ENCODE measurements at places on chromosomes 12 and 14.

DNA sequence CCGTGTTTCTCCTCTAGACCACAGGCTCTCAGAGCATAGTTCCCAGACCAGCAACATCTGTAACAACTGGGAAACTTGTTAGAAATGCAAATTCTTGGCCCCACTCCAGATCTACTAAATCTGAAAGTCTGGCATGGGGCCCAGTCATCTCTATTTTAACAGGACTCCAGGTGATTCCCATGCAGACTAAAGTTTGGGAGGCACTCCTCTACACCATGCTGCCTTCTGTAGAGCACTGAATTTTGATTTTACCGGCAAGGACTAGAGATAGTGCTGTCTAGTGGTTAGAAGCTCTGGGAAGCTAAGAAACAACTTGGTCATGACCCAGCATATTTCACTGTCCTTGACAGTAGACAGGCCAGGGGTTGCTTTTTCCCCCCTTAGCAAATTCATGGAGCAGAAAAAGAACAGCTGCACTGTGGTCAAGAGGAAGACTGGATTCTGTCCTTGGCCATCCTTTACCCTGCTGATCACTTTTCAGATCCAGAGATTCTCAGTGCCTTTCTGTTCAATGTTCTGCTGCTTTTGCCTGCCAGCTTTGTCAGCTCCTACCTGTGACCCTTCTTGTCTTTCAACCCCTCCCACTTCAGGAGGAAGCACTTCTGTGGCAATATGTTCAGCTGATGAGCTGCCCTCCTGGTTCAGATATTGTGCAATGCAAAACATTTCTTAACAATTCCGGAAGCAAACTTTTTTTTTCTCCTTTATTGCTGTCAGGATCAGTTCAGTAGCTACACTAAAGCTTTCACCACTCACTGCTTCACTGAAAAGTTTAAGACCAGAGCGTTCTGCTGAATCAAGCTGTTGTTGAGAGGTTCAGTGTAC, 133.8 kb upstream of the NUDT4 start:
- no peak for DNase-seq

GRCh38 chr12:75000120-75000519, 209.5 kb downstream of the KCNC2 start:
- no peak for DNase-seq

- DNase-seq: peak; percentile 74
Measured at GRCh38 chr12:108563136-108563803, 874 bp downstream of the ISCU start.

GRCh38 chr12:89216211-89216952, 135.9 kb downstream of the DUSP6 start:
- DNase-seq: no peak

DNA sequence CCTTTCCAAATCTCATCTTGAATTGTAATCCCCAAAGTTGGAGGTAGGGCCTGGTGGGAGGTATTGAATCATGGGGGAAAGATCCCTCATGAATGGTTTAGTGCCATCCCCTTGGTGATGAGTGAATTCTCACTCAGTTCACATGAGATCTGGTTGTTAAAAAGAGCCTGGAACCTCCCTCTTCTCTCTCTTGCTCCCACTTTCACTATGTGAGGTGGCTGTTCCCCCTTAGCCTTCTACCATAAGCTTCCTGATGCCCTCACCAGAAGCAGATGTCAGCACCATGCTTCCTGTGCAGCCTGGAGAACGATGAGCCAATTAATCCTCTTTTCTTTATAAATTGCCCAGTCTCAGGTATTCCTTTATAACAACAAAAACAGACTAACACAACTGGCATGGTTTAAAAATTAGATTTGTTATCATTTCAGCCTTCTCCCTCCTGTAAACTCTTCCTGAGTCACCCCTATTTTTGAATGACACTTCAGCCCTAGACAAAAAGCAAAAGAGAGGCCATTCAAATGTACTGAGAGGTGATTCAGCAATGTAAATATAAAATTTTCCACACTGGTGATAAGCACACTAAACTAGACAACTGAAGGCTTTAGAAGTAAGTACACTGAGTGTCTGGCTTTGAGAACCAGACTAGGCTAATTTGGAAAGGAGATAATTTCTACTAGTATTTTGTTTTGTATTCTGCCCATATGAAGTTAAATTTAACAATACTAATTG, 212.1 kb upstream of the ABCD2 start:
- no peak for DNase-seq

DNA sequence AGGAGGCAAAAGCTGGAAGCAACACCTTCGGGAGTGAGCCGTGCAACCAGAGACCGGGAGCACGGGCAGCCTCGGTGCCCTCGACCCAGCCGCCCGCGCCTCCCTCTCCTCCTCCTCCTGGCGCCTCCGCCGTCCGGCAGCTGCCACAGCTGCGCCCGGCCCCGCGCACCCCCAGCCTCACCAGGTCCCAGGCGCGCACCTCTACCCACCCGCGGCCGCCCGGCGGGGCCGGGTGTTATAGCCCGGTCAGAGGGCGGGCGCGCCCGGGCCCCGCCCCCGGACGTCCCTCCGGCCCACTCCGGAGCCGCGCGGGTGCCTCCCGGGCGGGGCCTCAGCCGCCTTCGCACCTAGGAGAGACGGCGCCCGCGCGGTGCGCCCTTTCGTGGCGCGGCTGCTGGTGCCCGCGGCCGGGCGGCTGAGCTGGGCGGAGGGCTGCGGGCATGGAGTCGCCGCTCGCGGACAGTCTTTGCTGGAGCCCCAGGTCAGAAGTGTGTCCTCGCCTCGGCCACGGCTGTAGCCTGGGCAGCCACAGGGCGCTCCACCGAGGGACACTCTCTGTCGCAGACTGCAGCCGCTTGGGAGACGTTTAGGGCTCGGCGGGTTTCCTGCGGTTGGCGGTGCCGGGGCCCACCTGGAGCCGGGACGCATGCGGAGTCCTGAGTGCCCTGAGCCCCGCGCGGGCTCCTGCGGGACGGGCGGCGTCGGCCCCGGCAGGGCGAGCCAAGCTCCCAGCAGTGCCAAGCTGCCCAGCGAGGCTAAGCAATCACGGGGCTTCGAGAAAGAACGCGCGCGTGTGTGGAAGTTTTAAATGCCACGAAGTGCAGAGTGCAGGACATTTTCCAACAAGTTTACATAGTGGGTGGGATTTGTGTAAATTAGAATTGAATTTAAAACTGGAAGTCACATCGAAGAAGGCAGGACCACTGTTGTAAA, at the start of gene CPM:
Gene CPM, minus strand, starts transcription at position 211 of the 933 bp plus-strand sequence. CDS start 334 bp downstream, outside the sequence.
- peak; percentile 49 for DNase-seq

DNA sequence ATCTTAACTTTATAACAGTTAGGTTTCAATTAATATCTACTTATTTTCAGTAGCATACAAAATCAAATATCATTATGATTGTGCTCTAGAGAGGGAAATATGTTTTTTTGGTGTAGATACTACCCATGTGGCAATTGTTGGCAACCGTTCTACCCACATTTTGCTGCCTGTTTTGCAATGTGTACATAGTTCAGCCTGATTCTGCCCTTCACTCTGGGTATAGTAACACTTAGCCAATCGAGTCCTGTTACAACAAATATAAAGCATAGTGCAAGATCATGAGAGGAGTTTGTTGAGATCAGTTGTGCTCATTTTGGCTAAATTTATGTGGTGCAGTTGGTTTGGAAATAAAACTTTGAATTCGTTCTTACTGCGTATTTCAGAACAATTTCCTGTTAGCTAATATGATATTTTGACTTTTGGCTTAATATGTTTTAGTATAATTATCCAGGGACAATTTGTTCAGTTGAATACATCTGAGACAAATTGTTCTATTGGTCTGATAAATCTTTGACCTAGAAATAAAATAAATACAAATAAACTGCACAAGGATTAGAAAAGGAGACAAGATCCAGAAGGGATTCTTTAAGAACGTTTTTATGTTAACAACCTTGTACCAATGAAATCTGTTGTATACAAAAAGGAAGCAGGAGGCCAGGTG, 76.9 kb downstream of the ATF7IP start:
- DNase-seq: no peak

DNA sequence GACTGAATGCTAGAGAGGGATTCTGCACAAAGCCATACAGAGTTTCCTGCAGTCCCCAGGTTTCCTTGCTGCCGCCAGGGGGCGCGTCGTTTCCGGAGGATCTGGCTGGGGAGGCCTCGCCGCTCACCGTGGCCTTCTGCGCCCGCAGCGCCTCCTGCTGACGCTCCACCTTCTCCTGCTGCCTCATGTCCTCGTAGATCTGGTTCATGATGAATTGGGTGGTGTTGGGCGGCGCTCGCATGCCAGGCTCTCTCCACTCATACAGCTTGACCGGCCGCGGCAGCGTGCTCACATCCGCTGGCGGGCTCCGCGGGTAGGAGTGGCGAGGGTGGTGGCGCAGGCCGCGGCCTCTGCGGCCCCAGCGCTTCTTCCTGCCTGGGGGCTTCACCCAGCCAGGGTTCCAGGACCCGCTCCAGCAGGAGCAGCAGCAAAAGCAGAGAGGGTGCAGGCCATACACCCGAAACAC, 987 bp downstream of the CCER1 start:
- DNase-seq: no peak

- no peak for DNase-seq
Measured at GRCh38 chr14:50821510-50822464, 9.2 kb downstream of the NIN start.

DNA sequence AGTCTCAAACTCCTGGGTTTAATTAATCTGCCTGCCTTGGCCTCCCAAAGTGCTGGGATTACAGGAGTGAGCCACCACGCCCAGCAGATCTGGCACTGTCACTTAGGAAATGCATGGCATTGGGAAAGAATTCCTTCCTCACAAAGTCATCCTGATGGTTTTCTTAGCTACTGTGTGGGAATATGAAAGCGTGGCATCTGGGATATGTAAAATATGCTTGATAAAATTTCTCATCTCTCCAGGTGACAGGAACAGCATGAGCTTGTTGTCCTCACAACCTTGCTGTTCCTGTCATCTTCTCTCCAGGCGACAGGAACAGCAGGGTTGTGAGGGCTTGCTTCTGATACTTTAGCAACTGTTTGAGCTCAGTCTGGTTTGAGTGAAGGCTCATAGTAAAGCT, 16.1 kb upstream of the AICDA start:
- DNase-seq: no peak

DNA sequence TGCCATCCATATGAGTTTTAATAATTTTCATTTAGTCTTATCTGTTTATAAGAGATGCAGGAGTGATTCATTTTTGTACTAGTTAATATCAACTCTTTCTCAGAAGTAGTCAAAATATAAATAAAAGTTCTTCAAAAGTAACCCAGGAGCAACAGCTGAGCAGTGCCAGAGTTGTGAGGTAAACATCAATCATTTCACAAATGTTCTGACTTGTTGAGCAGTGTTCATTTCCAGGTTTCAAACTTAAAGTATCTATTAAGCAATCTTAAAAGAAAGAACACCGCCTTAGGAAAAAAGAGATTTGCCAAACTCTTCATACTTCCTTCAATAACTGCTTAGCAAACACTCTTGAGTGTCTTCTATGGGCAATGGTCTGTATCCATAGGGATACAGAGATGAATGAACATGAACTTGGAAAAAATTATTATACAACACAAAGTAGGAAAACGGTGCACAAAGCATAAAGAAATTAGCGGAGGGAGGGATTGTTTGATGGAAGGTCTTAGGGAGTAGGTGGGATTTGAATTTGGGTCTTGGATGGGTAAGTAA, 41.9 kb upstream of the POC1B start:
- DNase-seq: no peak

- DNase-seq: no peak
Measured at GRCh38 chr14:65062096-65063075, 39.9 kb downstream of the MAX start.

GRCh38 chr12:121783766-121784165, 9.7 kb downstream of the RHOF start:
- DNase-seq: no peak

GRCh38 chr12:105569886-105570285, 239.4 kb downstream of the C12orf75 start:
- DNase-seq: no peak

- no peak for DNase-seq
Measured at GRCh38 chr14:33452995-33453394, 497.9 kb downstream of the EGLN3 start.

DNA sequence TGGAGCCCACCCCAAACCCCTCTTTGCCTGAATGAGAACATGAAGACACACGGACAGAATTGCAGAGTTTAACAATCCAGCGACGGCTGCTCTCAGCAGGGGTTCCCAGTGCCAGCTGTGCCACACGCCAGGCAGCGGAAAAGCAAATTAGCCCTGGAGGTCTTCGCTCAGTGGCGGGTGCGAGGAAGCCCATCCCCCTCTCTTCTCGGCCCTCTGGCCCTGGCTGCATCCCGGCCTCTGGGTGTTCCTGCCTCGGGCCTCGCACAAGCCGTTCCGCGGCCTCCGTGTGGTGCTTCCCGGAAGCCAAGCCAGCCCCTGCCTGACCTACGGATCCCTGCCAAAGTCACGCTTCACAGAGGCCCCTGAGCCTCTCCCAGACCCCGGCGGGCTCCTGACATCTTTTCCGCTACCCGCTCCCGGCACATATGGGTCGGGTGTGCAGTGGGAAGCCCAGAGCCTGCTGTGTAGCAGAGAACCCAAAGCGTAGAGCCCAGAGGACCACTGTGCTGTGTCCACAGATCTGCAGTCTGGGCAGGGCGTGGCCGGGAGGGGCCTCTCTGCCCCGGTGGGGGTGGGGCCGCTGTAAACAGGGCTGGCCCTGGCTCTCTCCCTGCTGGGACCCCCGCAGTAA, 70.7 kb upstream of the GALNT9 start:
- no peak for DNase-seq

GRCh38 chr14:96270565-96271420, 14.8 kb downstream of the BDKRB1 start:
- no peak for DNase-seq

DNA sequence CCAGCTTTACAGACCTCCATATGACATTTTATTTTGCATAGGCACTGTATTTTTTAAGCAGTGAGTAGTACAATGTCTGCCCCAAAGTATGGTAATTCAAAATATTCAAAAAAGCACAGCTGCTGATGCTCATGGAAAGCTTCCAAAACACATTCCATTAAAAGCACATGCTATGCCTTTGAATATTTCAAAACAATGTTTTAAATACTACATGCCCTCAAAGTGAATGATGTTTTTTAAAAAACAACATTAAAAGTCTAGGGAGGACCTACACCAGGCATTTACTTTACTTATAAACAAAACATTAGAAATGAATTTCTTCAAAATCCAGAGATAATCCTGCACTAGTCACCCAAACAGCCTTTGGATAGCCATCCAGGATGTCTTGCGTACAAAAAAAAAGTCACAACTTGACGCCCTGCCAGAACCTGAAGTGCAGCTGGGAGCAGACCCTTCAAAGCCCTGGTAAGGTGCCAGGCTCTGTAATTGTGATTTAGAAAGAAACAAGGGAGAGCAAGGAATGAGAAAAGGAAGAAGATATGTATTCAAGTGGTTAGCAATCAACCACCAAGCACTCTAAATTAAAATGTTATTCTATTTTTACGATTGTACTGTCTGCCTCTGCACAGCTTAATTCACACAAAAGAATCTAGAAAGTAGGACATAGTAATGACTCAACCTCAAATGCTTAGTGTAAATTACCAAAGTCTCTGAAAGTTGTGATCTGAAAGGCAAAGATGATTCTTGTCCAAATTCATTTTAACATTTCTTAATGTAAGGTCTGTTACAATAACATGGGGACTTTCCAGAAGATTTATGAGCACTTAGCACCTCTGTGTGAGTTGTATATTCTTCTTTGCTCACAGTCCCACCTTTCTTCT, 31.9 kb downstream of the CEP83 start:
- no peak for DNase-seq

- no peak for DNase-seq
Measured at GRCh38 chr12:71300772-71301675, 138.6 kb upstream of the LGR5 start.

GRCh38 chr12:78398750-78399149, 465.8 kb upstream of the SYT1 start:
- DNase-seq: no peak
